ENCODE measurements at places on chromosomes 7 and 10.

- no peak for DNase-seq
Observed at GRCh38 chr10:75484717-75485116, 53.3 kb downstream of the LRMDA start.

DNA sequence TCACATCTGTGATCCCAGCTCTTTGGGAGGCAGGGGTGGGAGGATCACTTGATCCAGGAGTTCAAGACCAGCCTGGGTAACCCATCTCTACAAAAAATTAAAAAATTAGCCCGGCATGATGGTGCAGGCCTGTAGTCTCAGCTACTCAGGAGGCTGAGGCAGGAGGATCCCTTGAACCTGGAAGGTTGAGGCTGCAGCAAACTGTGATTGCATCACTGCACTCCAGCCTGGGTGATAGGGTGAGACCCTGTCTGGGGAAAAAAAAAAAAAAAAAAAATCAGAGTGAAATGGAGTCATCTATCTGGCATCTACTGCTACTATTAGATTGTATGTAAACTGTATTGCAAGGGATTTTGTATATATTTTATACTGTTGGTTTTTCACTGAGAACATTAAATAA, 59.1 kb downstream of the KMT2E start:
- DNase-seq, result no peak

- no peak for DNase-seq
Observed at GRCh38 chr10:131943021-131943814, 38.5 kb downstream of the BNIP3 start.

- DNase-seq, result no peak
Observed at GRCh38 chr7:26441002-26441521, 149.4 kb downstream of the SNX10 start.

DNA sequence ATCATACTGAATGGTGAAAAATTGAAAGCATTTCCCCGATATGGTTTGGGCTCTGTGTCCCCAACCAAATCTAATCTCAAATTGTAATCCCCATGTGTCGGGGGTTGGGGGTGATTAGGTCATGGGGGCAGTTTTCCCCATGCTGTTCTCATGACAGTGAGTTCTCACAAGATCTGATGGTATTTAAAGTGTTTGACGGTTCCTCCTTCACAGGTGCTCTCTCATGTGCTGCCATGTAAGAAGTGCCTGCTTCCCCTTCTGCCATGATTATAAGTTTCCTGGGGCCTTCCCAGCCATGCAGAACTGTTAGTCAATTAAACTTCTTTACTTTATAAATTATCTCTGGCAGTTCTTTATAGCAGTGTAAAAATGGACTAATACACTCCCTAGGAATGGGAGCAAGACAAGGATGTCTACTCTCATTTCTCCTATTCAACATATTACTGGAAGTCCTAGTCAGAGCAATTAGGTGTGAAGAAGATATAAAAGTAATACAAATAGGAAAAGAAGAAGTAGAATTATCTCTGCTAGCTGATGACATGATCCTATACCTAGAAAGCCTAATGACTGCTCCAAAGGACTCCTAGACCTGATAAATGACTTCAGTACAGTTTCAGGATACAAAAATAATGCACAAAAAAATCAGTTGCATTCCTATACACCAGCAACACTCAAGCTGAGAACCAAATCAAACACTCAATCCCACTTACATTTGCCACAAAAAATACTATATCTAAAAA, 260.6 kb downstream of the RNLS start:
- DNase-seq, result no peak

DNA sequence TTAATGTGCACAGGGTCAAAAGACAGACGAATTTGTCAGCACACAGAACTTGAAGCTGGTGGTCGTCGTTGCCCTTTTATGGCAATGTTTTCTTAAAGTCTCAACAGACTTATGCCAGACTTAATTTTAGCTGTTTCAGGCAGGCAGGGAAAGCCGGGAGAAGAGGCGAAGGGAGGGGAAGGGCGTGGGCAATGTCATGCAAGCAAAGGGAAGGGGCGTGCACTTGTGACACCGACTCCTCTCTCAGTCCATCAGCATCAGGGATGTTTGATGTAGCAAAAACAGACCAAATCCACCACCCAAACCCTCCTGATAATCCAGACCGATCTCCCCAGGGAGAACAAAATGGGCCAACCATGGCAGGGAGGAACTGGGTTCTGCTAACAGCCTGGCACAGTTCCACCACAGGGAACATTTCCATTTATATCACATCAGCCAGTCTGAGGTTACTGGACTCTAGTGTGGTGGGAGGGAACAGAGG, 118.1 kb upstream of the RHEB start:
- no peak for DNase-seq

GRCh38 chr7:2022737-2023250, 210.0 kb downstream of the MAD1L1 start:
- no peak for DNase-seq

Measured in HL-60 (cell line).